Activated CD8-positive, alpha-beta memory T cell treated with anti-CD3 and anti-CD28 coated beads for 36 hours (primary cell): ENCODE measurements at places on chromosomes 4 and X. TPM values are rescaled to one million over a fixed set of nuclear protein-coding genes. Genes with fewer than 3 reads are reported as not detected.

The ABCG2 gene
- 0.76 TPM for total RNA-seq

The ZBED1 gene
- 32.3 TPM for total RNA-seq

The FSTL5 gene
- total RNA-seq, result not detected

The PRRG1 gene
- total RNA-seq, result not detected

The AFM gene
- not detected for total RNA-seq

The RPL9 gene
- 1,633 TPM for total RNA-seq

The CPLX1 gene
- total RNA-seq, result not detected

The MAP3K15 gene
- 0.27 TPM for total RNA-seq

The C4orf50 gene
- 0.19 TPM for total RNA-seq

The GPM6B gene
- not detected for total RNA-seq

The DAPP1 gene
- 24.1 TPM for total RNA-seq

The CLIC2 gene
- 0.32 TPM for total RNA-seq

The AKAP14 gene
- not detected for total RNA-seq

The VSIG4 gene
- total RNA-seq, result not detected

The FBXO8 gene
- 17.8 TPM for total RNA-seq

The CAPN6 gene
- total RNA-seq, result not detected

The GABRG1 gene
- total RNA-seq, result not detected

The INTS6L gene
- 19.1 TPM for total RNA-seq

The STPG2 gene
- total RNA-seq, result not detected

The GRIA3 gene
- not detected for total RNA-seq

The PLXNA3 gene
- 38.4 TPM for total RNA-seq

The CCKAR gene
- not detected for total RNA-seq

The FDCSP gene
- not detected for total RNA-seq

The CT83 gene
- not detected for total RNA-seq

The LRP2BP gene
- total RNA-seq, result 0.44 TPM

The GUCY1A1 gene
- 0.11 TPM for total RNA-seq

The LGI2 gene
- total RNA-seq, result not detected

The TEX11 gene
- total RNA-seq, result not detected

The SHISA3 gene
- 0.17 TPM for total RNA-seq

The GNL3L gene
- total RNA-seq, result 94.1 TPM

The PNCK gene
- not detected for total RNA-seq

The SPACA5 gene
- total RNA-seq, result not detected

The RIPPLY1 gene
- not detected for total RNA-seq

The DGKK gene
- not detected for total RNA-seq

The TMEM150C gene
- not detected for total RNA-seq

The RHOXF1 gene
- total RNA-seq, result not detected

The HAND2 gene
- not detected for total RNA-seq

The COL25A1 gene
- not detected for total RNA-seq

The RP2 gene
- total RNA-seq, result 5.7 TPM

The LANCL3 gene
- 0.38 TPM for total RNA-seq

The PGK1 gene
- total RNA-seq, result 1,080 TPM

The TMEM187 gene
- 3.5 TPM for total RNA-seq

The ADH7 gene
- not detected for total RNA-seq

The CLDN22 gene
- not detected for total RNA-seq

The POU4F2 gene
- not detected for total RNA-seq

The RAB41 gene
- not detected for total RNA-seq

The INTS12 gene
- 22.1 TPM for total RNA-seq

The MAGEC3 gene
- not detected for total RNA-seq

The SSX4B gene
- not detected for total RNA-seq

The CNGA2 gene
- total RNA-seq, result not detected

The PAK3 gene
- 0.46 TPM for total RNA-seq

The TXK gene
- total RNA-seq, result 7.3 TPM

The CPE gene
- not detected for total RNA-seq

The GPC4 gene
- not detected for total RNA-seq

The FRAS1 gene
- 0.08 TPM for total RNA-seq

The GPC3 gene
- total RNA-seq, result not detected

The SLC49A3 gene
- total RNA-seq, result 1.1 TPM

The ARHGAP24 gene
- total RNA-seq, result not detected
